ENCODE measurements at places on chromosomes 5 and 9. TPM values are rescaled to one million over a fixed set of nuclear protein-coding genes. Genes with fewer than 3 reads are reported as not detected.

The CREBRF gene
- 7.5 TPM for polyA plus RNA-seq

The DNAI1 gene
- polyA plus RNA-seq = 2.1 TPM

The SAP30L gene
- 4.9 TPM for polyA plus RNA-seq

The DDX4 gene
- not detected for polyA plus RNA-seq

The STK32A gene
- polyA plus RNA-seq = 12.6 TPM

The PRSS3 gene
- polyA plus RNA-seq = 26.2 TPM

The INSL4 gene
- not detected for polyA plus RNA-seq

The ZSWIM6 gene
- polyA plus RNA-seq = 7.4 TPM

The CCL27 gene
- 0.66 TPM for polyA plus RNA-seq

The CLTA gene
- polyA plus RNA-seq = 129 TPM

The MZB1 gene
- not detected for polyA plus RNA-seq

The DOK3 gene
- 0.44 TPM for polyA plus RNA-seq

The LCN9 gene
- polyA plus RNA-seq = not detected

The AQP7 gene
- not detected for polyA plus RNA-seq

The LAMC3 gene
- polyA plus RNA-seq = not detected

The PPP6C gene
- 39.5 TPM for polyA plus RNA-seq

The PRRT1B gene
- polyA plus RNA-seq = not detected

The GGTA1 gene
- polyA plus RNA-seq = not detected

The FAF2 gene
- 44.3 TPM for polyA plus RNA-seq
